ENCODE measurements at places on chromosomes 11 and 22.

GRCh38 chr11:44267750-44268613 is 42.0 kb downstream of the ALX4 start:
- DNase-seq: no peak

DNA sequence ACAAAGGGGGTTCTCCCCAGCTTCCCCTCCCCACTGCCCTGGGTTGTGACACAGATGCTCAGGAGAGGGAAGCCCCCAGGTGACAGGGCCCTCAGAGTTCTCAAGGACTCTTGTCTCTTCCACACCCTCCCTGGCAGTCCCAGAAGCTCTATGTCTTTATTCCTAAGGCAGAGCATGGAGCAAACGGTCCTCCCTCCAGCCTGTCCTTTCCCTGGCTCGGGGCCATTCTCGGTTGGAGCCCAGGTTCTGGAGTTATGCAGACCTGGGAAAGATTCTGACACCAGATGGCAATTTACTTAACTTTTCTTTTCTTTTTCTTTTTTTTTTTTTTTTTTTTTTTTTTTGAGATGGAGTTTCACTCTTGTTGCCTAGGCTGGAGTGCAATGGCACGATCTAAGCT is 186.6 kb downstream of the CEP164 start:
- DNase-seq: no peak

GRCh38 chr22:48083502-48083901 is 1321.1 kb downstream of the TBC1D22A start:
- no peak for DNase-seq

GRCh38 chr11:13775471-13775870 is 107.0 kb downstream of the FAR1 start:
- no peak for DNase-seq

GRCh38 chr11:117612177-117612576 is 184.8 kb downstream of the DSCAML1 start:
- DNase-seq: no peak

DNA sequence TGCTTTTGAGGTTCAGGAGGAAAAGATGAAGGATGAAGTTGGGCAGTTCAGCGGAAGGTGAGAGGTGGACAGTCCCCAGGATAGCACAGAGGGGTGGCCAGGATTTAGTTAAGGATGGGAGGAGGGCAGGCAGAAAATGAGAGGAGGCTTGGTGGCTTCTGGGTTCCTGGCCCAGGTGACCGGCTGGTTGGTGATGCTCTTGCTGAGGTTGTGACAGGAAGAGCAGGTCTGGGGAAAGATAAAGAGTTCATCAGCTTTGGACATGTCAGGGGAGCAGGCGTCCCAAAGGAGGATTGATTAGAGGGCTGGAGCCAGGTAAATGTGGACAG is 27.6 kb upstream of the P2RY2 start:
- no peak for DNase-seq

DNA sequence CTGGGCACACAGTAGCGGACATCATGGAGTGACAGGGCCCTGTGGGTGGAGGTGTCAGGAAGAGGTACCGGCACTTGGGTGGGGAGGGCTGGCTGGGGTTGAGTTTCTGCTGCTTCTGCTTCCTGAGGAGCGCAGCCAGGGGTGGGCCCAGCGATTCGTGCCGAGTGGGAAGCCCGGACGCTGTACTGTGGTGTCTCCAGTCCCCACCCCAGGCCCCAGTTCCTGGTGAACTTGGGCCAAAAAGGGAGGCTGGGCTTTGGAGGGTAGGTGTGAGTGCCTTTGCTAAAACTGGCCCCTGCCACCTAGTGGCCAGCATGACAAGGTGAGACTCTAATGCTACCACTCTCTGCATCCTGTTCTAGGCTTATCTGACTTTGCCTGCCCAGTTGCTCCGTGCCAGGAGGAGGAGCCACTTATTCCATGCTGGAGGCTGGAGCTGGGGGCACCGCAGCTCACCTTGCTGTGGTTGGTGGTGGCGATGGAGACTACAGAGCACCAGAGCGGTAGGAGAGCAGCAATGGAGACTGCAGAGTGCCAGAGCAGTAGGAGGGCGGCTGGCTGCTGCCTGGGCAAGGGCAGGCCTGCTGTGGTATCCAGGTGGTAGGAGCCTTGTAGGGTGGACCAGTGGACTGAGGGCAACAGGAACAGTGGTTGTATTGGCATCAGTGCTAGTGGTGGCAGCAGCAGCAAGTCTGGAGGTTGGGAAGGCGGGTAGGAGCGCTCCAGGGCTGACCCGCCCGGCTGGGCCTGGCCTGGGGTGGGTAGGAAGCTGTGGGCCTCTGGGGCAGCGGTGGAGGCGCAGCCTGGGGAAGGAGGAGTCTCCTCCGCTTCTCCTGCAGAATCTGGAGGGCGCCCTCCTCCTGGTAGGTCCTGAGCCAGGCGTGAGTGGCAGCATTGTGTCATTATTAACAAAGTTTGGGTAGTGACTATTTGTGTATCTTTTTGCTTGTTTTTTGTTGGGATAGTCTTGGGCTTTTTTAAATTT is 2.2 kb upstream of the RFPL2 start:
- DNase-seq: no peak

- no peak for DNase-seq
Observed at GRCh38 chr11:131664816-131665215, 294.4 kb downstream of the NTM start.

- no peak for DNase-seq
Observed at GRCh38 chr11:84691830-84692229, 935.3 kb downstream of the DLG2 start.

DNA sequence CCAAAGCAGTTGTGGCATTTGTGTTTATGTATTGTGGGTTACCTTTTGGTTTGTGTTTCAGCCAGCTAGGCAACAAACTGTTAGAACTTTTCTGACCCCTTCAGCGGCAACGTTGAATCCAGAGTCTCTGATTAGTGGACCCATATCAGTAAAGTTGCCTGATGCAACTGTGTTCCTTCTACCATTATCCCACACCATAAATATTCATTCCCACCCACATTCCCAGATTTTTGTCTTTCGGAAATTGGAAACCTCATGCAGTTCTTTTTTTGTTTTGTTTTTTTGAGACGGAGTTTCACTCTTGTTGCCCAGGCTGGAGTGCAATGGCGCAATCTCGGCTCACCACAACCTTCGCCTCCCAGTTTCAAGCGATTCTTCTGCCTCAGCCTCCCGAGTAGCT is 30.7 kb upstream of the RBX1 start:
- no peak for DNase-seq
